ENCODE measurements at places on chromosomes 7 and 10. TPM values are rescaled to one million over a fixed set of nuclear protein-coding genes. Genes with fewer than 3 reads are reported as not detected.

DRGX gene
- total RNA-seq: not detected

ABLIM1 gene
- 225 TPM for total RNA-seq

ABCB4 gene
- total RNA-seq: 3.7 TPM

PAPOLB gene
- total RNA-seq: 1.4 TPM

CC2D2B gene
- total RNA-seq: 2.2 TPM

GRCh38 chr10:15106352-15107013 lies 9.3 kb downstream of the RPP38 start:
- peak; percentile 69 for DNase-seq

- no peak for DNase-seq
Measured at GRCh38 chr7:120691915-120692314, 166.0 kb downstream of the TSPAN12 start.

DNA sequence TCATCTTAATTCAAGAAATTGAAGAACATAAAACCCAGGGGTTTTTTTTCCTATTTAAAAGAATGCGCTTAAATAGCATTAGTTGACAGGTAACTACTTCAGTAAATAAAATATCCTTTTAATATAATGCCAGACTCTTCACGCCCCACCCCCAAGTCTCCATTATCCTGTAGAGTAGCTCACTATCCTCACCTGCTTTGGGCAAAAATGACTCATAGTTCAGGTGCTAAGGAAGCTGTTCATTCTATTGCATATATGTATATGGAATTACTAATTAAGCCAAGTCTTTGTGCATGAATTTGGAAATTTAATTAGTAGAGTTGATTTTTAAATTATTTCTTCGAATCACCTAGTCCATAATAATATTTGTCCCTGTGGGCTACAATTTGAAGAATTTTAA lies 656.8 kb upstream of the ANKRD30A start:
- no peak for DNase-seq

- no peak for DNase-seq
Measured at GRCh38 chr7:87225696-87226095, 6.2 kb upstream of the TMEM243 start.

- DNase-seq: no peak
Measured at GRCh38 chr7:140212100-140212881, 35.5 kb upstream of the KDM7A start.

DNA sequence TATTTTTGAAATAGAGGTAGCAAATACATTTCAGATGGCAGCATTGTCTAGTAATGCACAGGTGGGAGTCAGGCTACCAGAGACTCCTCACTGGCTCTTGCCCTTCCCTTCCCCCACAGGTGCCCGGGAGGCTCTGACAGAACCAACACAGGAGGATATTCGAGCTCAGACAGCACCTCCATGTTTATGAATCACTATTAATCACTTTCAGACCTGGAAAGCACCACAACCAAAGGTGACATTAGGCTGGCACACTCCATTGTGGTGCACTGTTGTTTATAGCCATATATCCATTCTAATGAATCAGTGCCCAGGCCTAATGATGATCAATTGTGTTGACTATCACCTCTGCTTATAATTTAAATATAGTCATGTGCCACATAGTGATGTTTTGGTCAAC lies 107.8 kb upstream of the NAMPT start:
- no peak for DNase-seq

- DNase-seq: peak; percentile 49
Measured at GRCh38 chr10:29392376-29393021, 103.6 kb downstream of the LYZL1 start.

DNA sequence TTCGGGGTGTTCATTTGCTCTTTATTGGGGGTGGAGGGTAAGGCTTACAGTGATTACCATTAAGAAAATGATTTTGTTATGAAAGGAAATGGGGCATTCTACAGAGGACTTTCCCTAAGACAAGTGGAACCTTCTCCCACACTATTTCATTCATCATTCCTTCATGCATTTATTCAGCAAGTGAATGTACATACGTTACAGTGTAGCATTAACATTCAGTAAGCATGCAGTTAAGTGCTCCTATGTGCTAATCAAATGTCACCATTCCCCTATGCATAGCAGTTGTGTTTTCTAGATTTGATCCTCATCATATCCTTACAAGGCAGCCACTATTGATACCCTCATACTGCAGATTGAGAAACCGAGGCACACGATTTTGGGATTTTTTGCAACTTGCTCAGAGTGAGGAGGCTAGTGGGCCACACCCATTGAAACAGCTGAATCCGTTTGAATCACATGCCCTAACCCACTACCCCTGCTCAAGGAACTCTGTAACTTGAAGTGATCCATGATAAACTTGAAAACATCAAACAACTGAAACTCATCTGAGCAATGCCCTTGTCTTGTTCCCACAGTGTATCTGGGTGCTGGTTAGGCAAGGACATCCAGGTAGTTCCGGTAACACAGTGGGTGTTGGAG lies 16.7 kb downstream of the INSYN2A start:
- DNase-seq: no peak

DNA sequence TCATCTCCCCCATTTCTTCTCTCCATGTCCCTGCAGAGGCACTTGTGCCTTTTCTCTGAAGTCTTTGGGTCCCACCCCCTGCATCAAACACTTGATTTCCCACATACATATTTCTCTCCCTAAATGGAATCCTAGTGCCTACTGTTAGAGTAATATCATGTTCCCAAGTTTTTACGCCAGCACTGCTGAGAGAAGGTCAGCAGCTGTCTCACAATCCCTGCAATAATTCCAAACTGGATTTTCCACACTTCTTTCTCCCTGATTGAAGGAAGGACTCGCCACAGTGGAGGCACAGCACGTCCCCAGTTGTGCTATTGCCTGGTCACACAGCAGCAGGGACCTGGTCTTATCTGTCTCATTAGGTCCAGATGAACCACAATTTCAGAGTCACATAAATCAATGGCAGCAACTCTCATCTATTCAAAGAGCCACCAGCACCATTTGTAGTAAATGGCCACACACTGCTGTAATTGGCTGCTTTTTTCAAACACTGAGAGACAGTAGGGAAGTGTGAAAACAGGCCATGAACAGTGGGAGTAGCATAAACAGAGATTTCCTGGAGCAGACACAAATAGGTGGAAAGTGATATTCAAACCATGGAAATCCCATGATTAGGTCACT lies 605.5 kb downstream of the XPNPEP1 start:
- no peak for DNase-seq

DNA sequence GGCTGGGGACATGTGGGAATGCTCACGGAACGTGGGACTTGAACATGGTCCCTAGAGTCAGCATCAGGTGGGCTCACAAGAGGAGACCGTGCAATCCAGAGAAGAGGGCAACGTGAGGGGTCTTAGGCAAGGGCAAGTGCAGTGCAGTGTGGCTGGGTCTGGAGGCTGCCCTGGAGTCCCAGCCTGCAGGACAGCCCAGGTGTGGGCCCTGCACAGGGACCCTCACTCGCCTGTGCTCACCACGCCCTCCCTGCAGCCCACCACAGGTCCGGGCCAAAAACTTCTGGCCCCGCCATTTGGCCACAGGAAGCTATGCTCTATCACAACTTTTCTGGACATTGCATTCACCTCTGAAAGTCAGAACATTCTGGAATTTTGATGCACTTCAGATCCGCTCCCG lies 133.5 kb downstream of the PAXIP1 start:
- DNase-seq: no peak

DNA sequence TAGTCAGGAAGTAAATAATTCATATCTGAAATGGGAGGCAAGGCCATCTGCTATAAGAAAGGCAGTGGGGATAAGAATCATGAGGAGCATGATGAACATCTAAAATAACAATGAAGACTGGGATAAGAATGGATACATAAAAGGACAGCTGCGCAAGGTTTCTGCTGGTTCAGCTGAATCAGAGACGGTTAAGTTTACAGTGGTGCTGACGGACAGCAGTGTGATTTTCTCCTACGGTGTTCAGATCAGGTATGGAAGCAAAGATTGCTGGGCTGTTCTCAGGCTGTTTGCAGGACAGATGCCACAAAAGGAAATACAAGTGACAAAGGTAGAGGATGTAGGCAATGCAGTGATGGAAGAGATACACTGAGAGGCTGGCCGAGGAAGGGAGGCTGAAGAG lies 8.4 kb downstream of the CYCS start:
- DNase-seq: no peak

- no peak for DNase-seq
Measured at GRCh38 chr7:27167916-27168264, 2.6 kb upstream of the HOXA9 start.

- DNase-seq: no peak
Measured at GRCh38 chr7:90216080-90216674, 4.6 kb downstream of the STEAP2 start.

DNA sequence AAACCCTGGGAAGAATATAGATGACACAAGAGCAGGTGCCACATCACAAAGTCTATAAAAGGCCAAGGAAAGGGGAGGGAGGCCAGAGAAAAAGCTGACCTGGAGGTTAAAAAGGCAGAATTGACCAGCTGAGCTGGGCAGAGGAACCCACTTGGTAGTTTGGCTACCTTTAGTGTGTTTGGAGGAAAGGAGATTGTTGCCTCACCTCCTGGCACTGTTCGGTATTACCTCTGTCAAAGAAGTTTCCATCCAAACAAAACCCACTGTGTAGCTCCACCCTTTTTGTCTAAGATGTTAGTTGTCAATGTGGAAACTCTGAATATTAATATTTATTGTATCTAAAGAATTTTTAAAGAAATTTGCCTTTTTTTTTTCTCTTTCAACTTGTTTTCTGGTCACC lies 23.4 kb downstream of the ENTPD7 start:
- peak; percentile 7 for DNase-seq

DNA sequence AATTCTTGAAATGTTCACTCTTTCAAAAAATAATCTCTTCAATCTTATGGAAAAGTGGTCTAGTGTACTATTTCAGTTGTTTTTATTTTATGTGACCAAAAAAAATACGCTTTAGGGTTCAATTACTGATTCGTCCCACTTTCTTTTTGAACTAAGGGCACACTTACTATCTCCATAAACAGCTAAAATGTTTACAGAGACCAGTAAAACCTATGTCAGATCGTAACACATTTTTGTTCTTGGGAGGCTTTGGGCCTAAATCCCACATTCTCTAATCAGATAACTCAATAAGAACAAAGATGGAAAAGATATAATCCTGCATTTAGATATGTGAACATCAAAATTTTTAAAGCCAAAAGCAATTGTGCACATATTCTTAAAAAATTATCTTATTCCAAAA lies 29.8 kb upstream of the EPC1 start:
- no peak for DNase-seq

DNA sequence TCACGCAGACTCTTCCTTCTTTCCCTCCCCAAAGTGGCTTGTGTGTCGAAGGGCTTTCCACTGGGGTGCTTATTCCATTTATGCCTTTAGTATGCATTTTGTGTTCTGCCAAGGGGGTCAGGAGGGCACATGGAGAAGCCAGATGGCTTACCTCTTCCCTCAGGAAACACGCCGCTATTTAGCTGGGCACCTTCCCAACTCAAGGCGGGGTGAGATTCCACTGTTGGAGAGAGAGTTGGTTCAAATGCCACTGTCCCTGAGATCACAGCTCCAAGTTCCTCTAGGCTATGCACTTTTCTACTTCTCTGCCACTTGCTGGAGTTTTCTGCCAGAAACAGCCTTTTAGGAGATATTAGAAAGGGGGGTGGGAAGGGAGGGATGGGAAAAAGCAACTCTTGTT lies 1091.8 kb downstream of the LRMDA start:
- peak; percentile 13 for DNase-seq

DNA sequence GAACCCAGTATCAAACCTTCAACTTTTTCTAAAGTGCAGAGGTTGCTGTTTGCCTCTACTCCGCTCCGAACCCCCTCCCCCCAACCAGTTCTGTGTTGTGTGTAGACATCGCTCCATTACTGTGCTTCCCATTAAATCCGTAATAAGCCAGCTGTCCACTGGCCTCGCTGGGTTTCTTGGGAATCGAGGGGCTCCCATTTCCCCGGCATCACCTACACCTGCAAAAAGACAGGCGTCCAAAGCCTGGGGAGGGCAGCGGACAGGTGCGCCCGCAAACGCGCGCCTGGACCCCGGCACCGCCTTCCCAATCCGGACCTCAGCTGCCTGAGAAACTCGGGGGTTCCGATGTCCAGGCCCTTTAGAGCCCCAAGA lies 631 bp downstream of the RTKN2 start:
- no peak for DNase-seq

Measured in thyroid gland (tissue), 4 donors.